H4 (cell line): ENCODE measurements at places on chromosomes 16 and 17. TPM values are rescaled to one million over a fixed set of nuclear protein-coding genes. Genes with fewer than 3 reads are reported as not detected.

The CRAMP1 gene
- 2.4 and 3.1 TPM in 2 replicates for total RNA-seq

DNA sequence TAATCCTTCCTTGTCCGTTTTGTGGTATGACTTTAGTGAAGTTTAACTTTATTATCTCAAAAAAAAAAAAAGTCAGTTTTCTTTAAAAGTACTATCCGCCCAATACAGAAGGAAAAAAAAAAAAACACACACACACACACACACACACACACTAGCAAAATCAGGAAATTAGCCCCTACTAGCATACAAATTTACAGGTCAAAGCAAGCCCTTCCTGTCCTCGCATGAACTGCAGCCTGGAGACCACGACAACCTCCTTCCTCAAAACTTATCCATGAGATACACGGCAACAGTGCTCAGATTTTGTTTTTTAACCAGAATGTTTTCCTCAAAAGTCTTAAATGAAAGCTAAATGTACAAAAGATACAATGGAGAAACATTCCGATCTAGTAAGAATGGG, 16.2 kb downstream of the NCOR1 start:
- DNase-seq, result no peak

DNA sequence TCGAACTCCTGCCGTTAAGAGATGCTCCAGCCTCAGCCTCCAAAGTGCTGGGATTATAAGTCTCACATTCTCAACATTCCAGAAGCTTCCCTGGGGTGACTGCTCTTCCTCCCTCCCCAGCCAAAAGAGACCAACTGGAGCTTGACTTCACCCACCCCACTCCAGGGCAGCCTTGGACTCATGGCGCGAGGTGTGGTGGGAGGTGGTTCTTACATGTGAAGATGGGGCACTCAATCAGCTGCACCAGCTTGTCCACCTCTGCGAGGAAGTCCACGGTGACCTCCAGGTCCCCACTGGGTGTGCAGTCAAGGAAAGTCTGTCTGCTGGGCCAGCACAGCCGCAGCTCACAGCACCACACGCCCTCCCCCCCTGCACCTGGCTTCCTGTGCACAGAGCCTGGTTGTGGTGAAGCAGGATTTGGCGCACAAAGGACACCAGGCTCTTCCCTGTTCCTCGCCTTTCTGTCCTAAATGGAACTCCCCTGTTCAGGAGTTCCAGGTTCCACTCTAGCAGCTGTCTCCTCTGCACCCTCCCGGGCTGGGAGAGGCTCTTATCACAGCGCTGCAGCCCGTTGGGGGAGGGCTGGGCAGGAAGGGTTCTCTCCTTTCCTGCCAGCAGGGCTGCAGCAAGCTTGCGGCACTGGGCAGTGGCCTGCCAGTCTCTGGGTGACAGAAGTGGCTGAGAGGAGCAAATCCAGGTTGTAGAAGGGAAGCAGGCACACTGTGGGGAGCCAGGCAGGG, 9.6 kb upstream of the MTSS2 start:
- peak; percentile 44 for DNase-seq

DNA sequence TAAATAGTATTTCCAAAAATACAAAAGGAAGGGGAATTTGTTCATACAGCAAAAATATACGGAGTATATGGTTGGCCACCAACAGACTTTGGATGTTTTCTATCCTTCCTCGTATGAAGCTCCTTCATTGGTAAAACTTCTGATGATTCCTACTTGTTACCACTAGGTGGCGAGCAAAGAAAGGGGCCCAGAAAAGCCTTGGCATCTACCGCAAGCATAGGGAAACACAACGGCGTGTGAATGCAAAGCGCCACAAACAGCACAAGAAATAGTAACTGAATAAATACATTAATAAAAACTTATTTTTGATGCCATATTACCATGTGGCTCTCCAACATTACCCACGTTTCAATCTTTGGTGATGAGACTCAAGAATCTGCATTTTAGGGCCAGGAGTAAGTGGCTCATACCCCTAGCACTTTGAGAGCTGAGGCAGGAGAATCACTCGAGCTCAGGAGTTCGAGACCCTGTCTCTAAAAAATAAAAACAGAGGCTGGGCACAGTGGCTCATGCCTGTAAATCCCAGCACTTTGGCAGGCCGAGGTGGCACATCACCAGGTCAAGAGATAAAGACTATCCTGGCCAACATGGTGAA, 34.5 kb downstream of the YWHAE start:
- DNase-seq, result peak; percentile 79

GRCh38 chr16:79362300-79362970, 238.1 kb downstream of the MAF start:
- DNase-seq, result no peak

DNA sequence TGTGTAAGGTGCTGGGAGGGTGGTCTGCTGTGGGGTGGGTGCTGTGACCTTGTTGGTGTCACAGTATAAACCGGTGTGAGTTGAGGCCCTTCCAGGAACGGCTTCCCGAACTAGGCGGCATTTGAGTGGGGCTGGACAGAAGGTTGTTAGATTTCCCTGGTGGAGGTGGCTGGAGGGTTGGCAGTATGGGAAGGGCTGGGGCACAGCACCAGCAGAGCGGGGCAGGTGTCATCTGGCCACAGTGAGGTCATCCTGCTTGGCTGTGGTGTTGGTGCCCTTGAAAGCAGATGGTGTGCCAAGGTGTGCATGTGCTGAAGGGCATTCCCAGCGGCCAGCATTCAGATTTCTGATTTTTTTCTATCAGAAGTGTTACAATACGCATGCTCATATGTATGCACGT, 28.1 kb downstream of the BANP start:
- no peak for DNase-seq
